ENCODE measurements at places on chromosomes 5 and 9.

- peak; percentile 7 for DNase-seq
These were observed 46.7 kb upstream of the TMC1 start for GRCh38 chr9:72474676-72475075.

DNA sequence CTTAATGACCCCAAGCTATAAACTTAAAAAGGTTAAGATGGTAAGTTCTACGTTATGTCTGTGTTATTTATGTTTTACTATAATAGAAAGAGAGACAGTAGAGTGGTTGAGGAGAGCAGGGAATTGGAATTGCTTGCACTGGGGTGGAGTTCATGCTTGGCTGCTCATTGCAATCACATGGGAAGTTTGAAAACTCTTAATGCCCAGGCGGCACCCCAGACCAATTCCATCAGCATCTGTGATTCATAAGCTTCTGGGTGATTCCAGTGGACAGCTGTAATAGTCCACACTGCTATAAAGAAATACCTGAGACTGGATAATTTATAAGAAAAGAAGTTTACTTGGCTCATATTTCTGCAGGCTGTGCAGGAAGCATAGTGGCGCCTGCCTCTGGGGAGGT, 323.9 kb upstream of the MSX2 start:
- DNase-seq, result no peak

DNA sequence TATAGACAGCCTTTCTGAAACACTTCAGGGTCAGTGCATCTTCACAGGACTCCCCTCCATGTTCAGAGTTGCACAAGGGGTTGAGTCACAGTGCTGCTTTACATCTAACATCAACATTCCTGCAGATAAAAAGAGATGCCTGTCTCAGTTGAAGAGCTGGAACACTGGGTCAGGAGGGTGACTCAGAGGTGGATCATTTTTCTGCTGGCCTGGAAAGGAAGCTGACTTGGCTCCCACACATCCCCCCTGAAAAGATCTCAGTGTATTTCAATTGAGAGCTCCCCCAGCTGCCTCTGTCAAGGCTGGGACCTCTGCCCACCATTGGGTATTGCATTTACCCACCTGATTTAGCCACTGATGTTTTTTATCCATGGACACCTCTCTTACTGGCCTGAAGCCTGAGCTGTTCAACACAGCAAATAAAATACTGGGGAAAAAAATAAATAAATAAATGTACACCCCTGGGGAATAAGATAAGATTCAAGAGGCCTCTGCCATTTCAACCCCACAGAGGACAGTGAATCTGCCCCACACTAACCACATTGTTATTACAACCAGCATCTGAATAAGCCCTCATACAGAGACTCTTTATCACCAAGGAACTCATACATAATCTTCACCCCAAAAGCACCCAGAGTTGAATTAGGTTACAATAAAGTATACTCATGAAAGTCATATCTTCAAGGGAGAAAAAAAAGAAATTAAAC, 716.4 kb downstream of the SEMA5A start:
- peak; percentile 99 for DNase-seq

DNA sequence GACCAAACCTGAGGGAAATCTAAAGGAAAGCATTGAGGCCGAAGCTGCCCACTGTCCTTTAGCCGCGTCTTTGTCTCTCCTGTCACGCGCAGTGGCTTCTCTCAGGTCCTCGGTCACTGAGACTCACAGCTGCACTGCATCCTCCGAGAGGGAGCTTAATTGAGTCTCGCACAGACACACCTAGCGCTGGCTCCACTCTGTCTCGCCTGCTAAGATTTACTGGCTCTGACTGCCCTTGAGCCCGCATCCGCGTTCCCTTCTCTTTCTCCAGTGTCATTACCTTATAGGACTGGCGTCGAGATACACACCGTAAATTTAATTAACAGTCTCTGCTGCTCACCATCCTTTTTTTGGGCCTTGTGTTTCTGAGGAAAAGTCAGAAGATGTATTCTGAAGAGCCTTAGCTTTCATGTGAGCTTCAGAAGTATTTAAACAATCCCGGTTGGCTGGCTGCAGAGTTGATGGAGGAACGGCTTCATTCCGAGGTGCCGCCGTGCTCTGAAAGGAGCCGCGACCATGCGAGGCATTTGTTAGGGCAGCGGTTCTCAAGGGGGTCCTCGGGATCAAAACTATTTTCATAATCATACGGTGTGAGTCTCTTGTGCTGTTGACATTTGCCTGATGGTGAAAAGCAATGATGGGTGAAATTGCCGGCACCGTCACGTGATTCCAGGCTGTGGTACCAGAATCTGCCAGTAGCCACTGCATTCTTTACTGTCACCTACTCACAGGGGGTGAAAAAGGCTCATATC, 58.3 kb downstream of the GPR107 start:
- no peak for DNase-seq

GRCh38 chr9:80467632-80468031, 895.9 kb downstream of the TLE4 start:
- DNase-seq, result peak; percentile 1

GRCh38 chr9:137171149-137171900, 531 bp downstream of the TMEM210 start:
- no peak for DNase-seq

- no peak for DNase-seq
These were observed 14.8 kb downstream of the NDST1 start for GRCh38 chr5:150522504-150523414.

DNA sequence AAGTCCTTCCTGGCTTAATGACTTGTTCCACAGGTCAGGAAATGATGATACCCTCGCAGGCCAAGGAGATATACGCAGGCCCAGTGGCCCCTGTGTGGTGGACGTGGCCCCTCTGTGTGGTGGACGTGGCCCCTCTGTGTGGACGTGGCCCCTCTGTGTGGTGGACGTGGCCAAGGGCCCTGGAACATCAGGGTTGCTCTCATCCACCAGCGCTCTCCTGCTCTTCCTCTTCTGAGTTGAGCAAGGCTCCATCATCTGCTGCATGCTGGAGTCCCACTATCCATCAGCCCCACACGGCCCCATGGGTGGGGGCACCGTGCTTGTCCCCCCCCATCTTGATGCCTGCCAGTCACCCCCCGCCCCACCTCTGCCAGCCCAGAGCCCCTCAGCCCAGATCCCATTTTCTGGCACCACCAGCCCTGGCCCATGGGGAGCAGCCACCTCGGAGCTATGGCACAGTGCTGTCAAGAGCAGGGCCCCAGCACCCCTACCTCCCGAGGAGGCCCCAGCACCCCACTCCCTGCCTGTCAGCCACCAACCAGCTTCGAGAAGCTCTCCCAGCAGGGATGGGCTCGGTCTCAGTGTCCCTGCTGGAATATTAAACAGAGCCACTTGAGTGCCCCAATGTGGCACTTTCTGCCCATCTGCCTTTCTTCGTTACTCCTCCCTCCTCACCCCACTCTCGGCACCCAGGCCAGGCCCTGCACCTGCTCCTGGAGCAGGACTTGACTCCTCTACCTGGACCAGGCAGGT, 8.1 kb downstream of the LRRC14B start:
- no peak for DNase-seq

DNA sequence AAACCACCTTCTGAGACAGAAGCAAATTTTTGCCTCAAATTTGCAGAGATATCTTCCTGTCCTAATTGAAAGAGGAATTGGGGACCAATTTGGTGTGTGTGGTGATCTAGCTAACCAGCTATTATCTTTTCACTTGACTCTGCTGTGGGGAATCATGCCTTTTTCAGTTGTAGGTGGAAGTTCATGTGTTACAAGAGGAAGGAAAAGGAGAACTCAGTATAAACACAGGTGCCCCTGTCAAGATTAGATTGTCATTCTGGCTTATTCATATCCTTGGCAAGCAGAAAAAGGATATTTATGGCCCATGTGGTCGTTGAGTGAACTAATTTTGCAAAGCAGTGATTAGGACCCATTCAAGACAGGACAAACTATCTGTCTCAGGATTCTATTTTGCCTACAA, 336.8 kb upstream of the SLC30A5 start:
- DNase-seq, result no peak

Measured in fibroblast of skin of right biceps (primary cell).